ENCODE measurements at places on chromosomes 11 and 22.

DNA sequence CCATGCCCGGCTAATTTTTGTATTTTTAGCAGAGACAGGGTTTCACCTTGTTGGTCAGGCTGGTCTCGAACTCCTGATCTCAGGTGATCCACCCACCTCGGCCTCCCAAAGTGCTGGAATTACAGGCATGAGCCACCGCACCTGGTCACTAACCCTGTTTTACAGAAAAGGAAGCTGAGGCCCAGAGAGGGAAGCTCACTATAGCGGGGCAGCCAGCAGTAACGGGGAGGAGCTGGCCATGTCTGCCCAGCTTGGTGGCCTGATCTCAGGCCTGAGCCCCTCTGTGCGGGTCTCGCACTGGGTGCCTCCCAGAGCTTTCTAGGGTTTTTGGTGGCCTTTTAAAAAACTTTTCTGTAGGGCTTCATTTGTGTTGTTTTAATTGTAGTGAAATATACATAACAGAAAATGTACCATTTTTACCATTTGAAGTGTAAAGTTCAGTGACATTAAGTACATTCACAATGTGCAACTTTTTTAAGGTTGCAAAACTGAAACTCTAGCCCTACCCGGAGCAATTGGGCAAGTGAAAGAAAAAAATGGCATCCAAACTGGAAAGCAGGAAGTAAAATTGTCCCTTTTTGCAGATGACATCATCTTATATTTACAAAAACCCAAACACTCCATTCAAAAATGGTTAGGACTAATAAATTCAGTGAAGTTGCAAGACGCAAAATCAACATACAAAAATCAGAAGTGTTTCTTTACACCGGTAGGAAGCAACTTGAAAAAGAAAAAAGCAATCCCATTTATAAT is 14.5 kb upstream of the CYTH4 start:
- no peak for DNase-seq

DNA sequence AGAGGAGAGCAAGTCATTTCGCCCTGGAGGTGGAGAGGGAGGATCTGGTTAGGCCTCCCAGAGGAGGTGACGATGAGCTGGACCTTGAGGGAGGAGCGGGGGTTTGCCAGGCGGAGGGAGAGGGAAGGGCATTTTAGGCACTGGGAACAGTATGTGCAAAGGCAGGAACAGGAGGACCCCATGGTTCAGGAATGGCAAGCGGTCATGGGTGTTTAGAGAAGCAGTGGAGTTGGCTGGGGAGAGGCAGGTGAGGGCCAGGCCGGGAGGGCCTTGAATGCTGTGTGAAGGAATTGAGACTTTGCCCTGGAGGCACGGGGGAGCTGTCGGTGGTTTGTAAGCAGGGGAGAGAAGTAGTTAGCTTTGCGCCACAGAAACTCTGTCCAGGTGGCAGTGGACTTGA is 10.3 kb downstream of the PRDM11 start:
- no peak for DNase-seq

DNA sequence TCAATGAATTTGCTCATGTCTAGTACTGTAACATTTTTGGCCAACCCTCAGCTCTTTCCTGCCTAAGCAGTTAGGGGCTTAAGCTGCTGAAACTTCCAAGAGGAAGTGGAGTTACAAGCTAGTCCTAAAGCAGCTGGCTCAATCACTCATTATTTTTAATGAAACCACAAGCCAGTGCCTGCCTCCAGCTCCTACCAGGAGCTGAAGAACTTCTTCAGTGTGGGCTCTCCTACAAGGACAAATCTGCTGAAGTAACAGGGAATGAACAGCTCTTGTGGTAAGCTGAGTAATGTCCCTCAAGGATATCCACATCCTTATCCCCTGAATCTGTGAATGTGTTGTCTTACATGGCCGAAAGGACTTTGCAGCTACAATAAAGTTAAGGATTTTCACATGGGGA is 112.5 kb downstream of the BBOX1 start:
- no peak for DNase-seq

GRCh38 chr11:57251037-57251436 is 14.0 kb upstream of the APLNR start:
- DNase-seq, result no peak

DNA sequence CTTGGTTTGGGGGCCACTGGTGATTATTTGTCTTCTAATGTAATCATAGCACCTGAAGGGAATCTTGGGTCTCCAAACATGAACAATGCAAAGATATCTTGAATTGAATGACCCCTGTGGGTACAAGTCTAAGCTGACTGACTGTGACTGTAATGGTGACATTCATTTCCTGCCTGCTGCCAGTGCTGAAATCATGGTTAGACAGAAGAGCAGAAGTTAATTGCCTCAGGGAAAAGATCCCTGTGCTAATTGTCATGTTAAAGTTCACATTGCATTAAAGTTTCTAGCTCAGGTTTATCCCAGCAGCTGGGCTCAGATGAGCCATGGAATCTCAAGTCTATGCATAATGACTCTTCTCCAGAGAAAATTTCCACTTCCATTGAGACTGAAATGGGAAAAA is 772.0 kb downstream of the ETS1 start:
- no peak for DNase-seq

GRCh38 chr11:79167510-79168188 is 273.2 kb downstream of the TENM4 start:
- no peak for DNase-seq

GRCh38 chr11:10379871-10380568 is 75.0 kb upstream of the AMPD3 start:
- no peak for DNase-seq

DNA sequence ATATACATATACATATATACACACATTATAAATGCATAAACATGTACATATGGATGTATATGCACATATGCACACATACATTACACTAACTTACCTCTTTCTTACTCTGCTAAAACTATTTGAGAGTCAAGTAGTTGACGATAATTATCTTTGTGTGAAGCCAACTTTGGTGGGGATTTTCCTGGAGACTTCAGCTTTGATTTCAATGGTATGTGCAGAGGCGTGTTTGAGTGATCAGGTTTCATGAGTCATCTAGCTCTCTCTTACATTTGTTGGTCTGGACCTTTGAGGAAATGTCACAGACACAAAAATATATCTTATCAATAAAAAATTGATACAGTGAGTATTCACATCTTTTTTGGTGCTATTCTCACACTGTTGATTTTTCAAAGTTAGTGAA is 769.1 kb upstream of the LUZP2 start:
- DNase-seq, result no peak

DNA sequence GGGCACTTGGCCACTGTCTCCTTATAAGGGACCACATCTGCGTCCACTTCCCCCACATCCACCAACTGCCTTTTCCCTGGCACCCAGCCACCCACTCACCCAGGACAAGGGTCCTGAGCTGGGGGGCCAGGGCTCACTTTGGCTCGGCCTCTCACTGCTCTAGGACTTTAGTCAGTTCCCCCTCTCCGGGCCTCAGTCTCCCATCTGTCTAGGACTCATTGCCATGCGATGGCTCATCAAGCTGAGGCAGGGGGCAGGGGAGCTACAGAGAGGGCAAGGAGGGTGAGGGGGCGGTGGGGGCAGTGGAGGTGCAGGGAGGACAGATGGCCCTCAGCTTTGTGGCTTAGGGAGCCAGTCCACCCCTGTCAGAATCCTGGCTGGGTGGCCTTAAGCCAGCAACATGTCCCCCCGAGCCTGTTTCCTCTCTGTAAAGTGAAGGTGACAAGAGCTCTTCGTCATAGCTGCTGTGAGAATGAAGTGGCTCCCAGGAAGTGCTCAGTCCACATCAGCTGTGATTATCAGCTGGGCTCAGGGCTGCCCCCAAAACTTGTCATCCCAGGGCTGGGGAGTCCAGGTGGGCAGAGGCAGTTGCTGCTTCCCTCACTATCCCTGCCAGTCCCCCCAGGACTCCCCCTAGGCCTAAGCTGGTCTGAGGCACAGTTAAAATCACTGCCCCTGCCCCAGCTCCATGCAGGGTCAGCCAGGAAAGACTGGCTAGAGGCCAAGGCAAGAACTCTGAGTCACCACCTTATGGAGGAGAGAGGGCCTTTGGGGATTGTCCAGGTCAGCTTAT is 14.9 kb downstream of the RAC2 start:
- no peak for DNase-seq

DNA sequence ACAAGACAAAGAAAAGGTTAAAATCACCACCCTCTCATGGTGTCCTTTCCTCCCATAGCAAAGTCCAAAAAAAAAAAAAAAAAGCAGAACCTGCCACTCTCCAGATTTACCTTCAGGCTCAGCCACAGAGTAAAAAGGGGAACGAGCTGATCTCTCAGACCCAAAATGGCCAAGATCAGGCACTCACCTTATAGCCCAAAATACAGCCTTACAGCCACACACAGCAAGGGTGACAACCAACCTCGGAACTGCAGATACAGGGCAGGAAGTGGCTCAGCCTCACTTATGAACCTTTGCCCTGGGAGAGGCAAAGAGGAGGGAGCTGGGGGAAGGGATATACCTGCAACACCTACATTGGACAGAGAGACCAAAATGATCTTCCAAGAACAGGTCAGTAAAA is 4.5 kb downstream of the FHIP1B start:
- no peak for DNase-seq

- no peak for DNase-seq
These were observed 83.7 kb downstream of the EXT2 start for GRCh38 chr11:44179173-44179572.
